Ovary (tissue), 10 donors: ENCODE measurements at places on chromosomes 12 and 14. TPM values are rescaled to one million over a fixed set of nuclear protein-coding genes. Genes with fewer than 3 reads are reported as not detected.

TTC6 gene
- polyA plus RNA-seq, result not detected

GRCh38 chr14:22096514-22096895 lies 422.9 kb upstream of the OR4E1 start:
- no peak for DNase-seq

DNA sequence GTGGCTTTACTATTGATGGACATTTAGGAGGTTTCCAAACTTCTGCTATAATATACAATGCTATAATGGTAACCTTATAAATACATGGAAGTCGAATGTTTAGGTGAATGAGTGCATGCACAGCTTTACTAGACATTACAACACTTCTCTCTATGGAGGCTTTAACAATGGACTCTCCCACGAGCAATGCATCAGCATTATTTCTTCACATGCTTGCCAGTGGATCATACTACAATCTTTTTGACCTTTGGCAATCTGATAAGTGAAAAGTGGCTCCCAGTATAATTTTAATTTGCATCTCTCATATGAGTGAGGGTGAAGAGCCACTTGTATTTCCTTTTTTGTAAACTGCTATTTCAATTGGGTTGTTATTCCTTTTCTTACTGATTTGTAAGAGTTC lies 18.2 kb downstream of the RDH12 start:
- DNase-seq, result no peak

- no peak for DNase-seq
These were observed 159.6 kb downstream of the KCNA5 start for GRCh38 chr12:5203274-5203673.

WSCD2 gene
- polyA plus RNA-seq, result 0.24 TPM

PLBD2 gene
- 135 TPM for polyA plus RNA-seq

DNA sequence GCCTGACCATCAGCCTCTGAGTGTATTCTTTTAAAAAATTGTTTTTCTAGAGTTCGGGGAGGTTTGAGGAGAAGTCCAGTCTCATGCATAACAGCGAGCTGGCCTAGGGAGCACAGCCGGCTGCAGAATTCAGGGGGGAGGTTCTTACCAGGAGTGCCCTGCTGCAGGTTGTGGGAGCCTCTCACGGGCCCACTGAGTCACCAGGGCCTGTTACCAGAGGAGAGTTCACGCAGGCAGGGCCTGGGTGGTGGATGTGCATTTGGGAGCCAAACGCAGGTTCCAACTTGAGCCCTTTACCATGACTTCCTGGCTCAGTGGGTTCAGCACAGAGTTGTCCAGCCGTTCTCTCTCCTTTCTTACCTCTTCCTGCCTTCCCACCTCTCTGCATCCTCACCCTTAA lies 14.4 kb downstream of the CD9 start:
- no peak for DNase-seq

DNA sequence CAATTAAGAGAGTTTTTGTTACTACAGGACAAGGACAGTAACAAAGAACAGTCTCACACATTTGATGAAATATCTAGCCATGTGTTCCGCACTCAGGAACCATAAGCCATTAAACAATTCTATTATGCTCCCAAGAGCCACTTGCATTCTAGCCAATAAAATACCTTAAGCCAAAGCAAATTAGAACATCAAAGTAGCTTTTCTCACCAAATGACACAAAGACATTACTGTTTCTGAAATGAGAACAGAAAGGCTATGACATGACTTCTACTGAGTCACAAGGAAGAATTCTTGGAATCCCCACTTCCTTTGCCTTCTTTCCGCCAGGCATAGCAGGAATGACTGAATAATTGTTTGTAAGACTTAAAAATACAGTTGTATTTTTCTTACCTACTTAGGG lies 445.8 kb downstream of the ATP23 start:
- DNase-seq, result no peak

DNA sequence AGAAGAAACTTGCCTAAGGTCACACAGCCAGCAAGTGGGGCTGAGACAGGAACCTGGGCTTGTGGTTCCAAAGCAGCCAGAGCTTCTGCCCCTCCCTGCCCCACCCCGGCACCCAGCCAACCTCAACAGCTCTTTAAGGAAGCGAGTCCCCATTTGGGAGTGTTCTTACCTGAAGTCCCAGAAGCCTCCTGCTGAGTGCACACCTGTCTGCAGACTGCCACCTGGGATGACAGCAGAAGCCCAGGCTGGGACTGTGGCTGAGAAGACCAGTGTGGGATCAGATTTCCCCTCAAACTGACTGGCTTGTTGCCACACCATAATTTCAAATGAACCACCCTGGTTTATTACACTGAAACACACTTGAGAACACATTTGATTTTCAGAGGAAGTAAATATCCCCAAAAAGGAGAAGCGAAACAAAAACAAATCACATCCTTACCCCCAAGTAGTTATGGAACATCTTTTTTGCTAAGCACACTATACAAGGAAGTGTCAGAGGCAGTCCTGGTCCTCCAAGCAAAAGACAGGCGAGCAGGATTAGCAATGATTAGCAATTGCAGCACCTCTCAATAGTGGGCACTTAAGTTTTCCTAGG lies 6.3 kb upstream of the RIN3 start:
- DNase-seq, result no peak

GRCh38 chr14:22535126-22535525 lies 53.9 kb downstream of the DAD1 start:
- no peak for DNase-seq

RNASE7 gene
- polyA plus RNA-seq, result not detected
